ENCODE measurements at places on chromosomes 5 and 9.

DNA sequence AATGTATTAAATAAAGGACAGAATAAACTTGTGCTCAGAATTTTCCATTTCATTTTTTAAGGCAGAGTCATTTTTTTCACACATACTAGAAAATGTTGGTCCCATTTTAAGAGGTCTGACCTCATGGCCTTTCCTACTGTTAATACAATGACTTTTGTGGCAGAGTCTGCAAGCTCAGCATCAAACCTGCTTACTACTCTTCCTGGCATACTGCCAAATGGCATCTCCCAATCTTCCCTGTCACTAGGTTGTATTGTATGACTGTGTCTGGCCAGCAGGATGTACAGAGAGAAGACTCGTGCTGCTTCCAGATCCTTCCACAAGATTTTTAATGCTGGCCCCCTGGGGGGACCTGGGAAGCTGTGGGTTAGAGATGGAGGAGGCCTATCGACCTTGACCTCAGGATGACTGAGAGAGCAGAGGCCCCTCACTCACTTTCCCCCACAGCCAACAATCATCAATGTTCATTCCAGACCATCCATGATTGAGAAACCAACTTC, 64.7 kb downstream of the BARX1 start:
- DNase-seq, result no peak

- DNase-seq, result no peak
These were observed 615.7 kb downstream of the GABRG2 start for GRCh38 chr5:162683284-162683683.

GRCh38 chr5:44847206-44847852, 38.6 kb downstream of the MRPS30 start:
- no peak for DNase-seq

GRCh38 chr5:178573216-178573615, 17.0 kb downstream of the COL23A1 start:
- DNase-seq, result no peak

GRCh38 chr5:1297243-1297642, 2.4 kb upstream of the TERT start:
- no peak for DNase-seq

DNA sequence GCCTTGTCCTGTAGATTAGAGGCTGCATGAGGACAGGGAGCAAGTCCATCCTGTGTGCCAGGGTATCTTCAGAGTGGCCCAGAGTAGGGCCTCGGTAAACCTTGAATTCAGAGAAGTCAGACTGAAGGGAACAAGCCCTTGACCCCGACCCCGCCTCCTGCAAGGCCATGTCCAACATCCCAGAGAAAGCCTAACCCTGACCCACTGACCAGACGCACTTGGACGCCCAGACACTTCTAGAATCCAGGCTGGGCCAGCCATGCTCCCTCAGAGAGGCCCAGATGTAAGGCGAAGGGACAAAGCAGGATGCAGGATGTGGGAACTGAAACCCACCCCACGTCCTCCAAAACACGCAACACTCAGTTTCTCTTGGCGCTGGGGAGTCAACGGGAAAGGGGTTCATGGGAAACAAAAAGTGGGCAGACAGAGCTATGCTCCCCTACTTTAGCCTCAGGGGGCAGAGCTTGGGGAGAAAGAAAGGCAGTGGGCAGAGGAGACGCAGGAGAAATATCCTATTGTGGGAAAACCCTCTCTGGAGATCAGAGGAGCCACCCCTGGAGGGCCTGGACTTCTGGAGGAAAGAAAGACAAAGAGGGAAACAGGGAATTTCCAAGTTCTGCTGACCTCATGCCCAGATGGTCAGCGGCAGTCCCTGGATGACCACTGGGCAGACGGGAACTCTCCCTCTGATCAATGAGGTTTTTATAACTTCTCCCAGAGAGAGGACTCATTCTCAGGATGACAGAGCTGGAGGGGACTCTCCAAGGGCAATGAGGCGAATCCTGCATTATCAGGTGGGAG, 13.0 kb downstream of the TNIP1 start:
- DNase-seq, result no peak

DNA sequence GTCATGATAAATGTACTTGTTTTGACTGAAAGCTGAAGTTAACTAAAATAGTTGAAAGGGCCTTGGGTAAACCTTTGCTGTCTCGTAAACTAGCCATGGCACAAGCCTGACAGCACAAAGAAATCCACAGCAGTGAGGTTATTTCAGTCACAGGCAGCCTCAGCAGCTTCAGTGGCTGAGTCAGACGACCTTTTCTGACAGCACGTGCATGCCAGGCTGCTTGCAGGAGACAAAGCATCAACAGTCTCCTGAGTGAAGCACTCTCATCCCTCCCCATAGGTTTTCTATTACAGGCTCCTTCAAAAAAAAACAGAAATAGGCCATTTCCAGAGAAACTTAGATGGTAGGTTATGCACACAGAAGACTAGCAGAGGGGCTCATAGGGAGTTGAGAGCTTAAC, 34.6 kb downstream of the OXCT1 start:
- no peak for DNase-seq

- DNase-seq, result no peak
These were observed 335.3 kb upstream of the CDH18 start for GRCh38 chr5:20323323-20323722.

DNA sequence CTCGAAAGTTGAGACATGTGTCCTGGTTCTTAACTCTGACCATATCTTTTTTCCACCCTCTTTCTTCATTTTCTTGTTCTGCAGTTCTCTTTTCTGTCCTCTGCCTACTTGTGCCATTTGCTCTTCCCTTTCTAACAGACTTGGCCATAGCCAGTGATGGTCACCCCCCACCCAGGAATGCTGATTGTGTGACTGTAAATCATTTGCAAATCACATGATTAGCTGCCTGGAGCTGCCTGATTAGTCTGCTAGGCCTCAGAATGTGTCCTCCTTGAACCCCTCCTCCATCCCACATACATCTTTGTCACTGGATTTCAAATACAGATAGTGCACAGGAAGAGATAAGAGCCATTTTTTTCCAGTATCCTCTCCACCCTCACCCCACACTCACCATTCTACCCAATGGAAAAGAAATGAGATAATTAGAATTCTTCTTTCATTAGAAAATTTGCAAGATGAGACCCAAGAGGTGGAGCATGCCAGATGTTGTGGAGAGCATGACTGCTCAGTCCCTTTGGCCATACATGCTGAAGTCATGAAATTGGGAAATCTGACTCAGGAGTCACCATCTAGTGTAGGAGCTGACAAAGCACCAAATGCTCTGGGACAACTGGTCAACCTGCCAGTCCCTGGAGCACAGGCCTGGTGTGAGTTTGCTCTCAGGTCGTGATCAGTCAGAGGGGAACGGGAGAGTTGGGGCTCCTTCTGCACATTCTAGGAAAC, 538.2 kb downstream of the CCDC171 start:
- DNase-seq, result no peak

DNA sequence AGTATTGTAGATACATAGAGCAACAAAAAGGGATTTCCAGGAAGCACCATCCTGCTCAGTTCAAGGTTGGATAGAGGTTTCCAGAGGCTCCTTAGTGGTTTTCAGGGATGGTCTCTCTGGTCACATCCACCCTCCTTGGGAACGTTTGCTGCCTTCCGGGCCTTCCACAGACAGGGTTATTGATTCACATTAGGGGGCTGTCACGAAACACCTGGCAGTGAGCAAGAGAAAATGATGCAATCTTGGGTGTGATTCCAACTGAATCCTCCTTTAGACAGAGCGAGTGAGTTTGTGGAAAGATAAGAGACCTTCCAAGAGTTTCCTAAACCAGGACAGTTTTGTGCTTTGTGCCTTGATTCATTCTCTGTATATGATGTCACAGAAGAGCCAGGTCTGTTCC, 43.8 kb upstream of the CTSL start:
- no peak for DNase-seq

DNA sequence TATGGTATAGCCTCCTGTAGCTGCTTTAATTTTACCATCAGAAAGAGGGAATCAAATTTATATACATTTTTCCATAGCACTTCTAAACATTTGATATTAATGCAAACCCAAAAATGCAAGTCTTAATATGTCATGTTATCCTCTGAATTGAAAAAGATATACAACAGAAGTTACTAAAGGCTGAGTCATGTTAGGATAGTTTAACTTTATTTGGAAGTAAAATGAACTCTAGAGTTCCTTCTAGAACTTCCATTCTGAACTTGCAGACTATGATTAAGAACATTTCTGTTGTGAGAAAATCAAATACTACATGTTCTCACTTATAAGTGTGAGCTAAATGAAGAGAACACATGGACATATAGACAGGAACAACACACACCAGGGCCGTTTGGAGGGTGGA, 317.3 kb upstream of the PRR16 start:
- DNase-seq, result no peak

GRCh38 chr5:88503041-88503345, 234.3 kb upstream of the TMEM161B start:
- DNase-seq, result no peak

GRCh38 chr5:6905883-6906282, 192.7 kb downstream of the TENT4A start:
- DNase-seq, result no peak

DNA sequence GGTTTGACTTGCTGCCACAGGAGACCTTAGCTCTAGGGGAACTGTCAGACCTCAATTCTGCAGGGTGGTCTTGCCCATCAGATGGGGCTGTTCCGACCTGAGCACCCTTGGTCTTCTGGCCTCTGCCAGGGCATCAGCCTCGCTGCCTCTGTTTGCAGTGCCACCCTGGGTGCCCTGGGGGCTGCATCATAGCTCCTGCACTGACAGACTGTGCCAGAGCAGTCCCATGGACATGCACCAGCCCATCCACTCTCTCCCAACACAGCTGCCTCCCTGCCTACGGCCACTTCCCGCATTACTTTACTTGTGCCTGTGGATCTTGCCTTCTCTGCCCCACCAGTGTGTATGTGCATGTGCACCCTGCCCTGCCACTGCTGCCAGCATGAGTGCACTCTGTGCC, 884.7 kb upstream of the ARRDC3 start:
- no peak for DNase-seq

- no peak for DNase-seq
These were observed 32.6 kb downstream of the SPATA31D1 start for GRCh38 chr9:82021198-82021597.

DNA sequence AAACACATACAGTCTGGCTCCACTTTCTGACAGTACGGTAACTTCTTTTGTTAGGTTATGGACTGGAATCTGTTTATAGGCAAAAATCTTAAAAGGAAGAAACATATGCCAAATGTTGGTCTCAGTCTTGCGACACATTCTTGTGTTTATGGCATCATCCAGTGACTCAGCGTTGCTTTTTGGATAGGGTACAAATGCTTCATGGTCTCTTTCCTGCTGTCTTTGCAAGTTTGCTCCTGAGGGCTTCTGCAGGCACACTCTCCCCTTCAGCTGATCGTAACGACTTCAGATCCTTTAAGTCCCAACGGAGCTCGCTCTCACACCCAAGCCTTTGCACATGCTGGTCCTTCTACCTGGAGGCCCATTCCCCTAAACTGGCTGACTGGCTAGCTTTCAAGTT, 23.6 kb upstream of the TNFSF8 start:
- DNase-seq, result no peak

DNA sequence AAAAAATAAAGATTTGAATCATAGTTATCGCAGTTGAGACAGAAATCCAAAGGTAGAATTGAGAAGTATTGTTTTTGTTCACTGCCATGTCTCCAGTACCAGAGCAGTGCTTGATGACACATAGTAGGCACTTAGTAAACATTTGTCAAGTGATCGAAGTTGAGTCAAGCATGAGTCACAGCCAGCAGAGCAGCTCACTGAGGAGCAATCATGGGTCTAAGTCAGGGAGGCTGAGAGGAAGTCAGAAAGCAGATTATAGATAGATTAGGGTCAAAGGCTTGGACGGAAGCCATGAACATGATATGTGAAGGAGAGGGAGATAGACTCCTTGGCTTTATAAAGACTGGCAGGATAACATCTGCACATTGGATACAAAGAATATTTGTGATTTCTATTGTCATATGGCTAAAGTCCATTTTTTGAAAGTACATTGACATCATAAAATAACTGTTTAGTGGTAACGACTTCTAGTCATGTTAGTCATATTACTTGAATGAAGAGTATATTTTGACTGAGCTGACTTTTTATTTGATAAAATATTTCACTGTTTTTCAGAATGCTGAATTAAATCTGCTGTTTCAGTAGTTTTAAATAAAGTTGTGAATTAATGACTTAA, 168.5 kb downstream of the RAB3C start:
- DNase-seq, result no peak

DNA sequence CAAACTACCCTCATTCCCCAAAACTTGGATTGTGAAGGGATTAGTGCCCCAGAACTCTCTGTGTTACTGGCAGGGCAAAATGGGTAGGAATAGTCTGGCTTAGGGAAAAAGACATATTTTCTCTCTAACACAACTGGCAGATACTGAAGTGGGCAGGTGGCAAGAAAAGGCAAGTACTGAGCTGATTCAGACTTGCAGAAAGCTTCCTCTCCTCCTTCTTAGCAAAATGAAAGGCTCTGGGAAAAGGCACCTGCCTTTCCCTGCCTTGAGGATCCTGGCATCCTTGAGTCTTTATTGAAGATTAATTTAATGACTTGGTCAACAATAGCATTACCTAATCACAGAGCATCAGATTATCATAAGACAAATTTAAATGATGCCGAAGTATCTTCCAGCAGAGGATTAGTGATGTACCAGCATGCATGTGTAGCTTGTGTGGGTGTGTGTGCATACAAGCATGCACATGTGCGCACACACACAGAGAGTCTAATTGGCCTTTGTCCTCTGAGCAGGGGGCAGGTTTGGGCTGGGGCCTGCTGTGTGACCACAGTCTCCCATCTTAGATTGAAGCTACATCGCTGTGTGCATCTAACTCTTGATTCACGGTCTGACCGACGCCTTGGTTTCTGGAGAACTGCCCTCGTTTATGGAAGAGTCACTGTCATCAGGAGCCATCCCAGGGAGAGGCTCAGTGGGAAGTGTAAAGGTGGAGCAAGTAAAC, 294.8 kb downstream of the AOPEP start:
- DNase-seq, result no peak

DNA sequence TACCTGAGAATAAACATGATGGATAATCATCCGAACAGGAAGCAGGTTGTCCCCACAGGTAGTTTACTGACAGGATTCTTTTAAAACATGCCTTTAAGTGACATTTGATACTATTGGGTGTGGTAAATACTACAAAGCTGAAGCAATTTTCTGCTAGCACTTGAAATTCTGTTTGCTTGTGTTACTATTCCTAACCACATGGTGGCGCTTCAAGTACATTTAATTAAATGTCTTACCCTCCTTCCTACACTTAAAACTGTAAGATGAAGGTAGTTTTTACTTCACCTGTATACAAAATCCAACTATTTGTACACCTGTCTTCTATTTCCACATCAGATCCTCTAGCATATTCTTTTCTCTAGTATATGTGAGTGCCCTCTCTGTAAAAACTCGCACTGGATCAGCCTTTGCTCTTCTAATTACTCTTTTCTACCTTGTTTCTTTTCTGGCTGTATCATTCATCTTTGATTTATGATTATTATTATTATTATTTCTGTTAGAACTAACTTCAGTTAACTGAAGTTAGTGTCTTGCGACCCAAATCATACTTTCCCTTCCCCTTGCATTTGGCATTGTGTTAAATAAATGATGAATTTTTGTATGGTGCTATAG, 18.4 kb downstream of the SLC25A46 start:
- no peak for DNase-seq

GRCh38 chr5:94577466-94578245, 40.7 kb downstream of the KIAA0825 start:
- DNase-seq, result no peak

GRCh38 chr5:80067016-80067415, 31.9 kb downstream of the THBS4 start:
- DNase-seq, result no peak
